ENCODE measurements at places on chromosomes 13 and 19.

- ATAC-seq, result peak; percentile 98
Measured at GRCh38 chr19:10106100-10106936, at the start of gene PPAN. TSS of gene PPAN (plus strand) at chr19:10106362. CDS start at chr19:10106395, 33 bp downstream.

- ATAC-seq, result no peak
Measured at GRCh38 chr13:110993788-110994187, 78.9 kb upstream of the ANKRD10 start.

- ATAC-seq, result no peak
Measured at GRCh38 chr19:14553042-14553938, 18.6 kb downstream of the NDUFB7 start.

DNA sequence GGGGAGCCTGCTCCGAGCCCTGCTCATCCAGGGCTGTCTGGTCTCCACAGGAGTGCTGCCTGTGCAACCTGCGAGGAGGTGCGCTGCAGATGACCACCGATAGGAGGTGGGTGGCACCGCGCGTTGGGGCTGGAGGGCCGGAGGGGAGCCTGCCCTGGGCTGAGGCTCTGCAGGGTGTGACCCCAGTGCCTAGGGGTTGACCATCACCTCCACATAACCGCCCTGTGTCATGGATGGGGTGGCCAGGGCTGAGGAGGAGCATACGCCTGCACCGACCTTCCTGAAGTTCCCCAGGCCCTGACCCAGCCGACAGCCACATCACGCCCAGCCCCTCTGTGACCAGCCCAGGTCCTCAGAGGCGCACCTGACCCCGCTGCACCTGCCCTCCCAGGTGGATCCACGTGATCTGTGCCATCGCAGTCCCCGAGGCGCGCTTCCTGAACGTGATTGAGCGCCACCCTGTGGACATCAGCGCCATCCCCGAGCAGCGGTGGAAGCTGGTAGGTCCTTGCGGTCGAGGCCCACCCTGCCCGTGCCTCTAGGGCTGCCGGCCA lies 168.7 kb downstream of the KDM4B start:
- no peak for ATAC-seq

DNA sequence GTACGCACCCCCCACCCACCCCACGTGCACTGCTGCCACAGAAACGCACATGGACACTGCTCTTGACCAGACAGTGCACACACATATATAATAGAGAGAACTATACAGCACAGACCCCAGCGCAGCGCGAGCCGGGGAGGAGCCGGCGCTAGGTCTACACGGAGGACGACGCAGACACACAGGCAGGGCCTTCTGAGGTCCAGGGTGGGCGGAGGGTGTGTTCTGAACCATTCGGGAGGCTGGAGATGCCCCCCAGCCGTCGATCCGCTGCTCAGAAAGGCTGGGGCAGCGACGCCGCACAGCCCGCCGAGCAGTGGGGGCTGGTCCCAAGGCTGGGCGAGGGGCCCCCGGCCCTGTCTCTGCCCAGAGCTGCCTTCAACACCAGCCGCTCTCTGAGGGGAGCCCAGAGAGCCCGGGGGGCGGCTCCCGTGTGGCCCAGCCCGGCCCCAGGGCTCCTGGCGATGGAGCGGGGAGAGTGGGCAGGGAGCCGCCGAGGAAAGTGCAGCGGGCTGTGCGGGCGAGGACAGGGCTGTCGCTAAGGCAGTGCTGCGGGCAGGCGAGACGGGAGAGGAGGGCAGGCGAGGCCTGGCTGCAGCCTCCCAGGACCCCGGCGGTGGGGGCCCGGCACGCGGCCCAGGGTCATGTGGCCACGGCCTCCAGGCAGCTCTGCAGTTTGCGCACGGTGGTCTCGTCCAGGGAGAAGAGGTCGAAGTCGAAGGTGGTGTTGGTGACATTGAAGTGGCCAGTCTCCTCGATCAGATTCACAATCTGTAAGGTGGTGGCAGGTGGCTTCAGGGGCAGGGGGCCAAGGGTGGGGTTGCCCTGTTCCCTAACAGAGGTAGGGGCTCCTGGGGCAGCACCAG lies 67.1 kb downstream of the MLLT1 start:
- ATAC-seq, result no peak

DNA sequence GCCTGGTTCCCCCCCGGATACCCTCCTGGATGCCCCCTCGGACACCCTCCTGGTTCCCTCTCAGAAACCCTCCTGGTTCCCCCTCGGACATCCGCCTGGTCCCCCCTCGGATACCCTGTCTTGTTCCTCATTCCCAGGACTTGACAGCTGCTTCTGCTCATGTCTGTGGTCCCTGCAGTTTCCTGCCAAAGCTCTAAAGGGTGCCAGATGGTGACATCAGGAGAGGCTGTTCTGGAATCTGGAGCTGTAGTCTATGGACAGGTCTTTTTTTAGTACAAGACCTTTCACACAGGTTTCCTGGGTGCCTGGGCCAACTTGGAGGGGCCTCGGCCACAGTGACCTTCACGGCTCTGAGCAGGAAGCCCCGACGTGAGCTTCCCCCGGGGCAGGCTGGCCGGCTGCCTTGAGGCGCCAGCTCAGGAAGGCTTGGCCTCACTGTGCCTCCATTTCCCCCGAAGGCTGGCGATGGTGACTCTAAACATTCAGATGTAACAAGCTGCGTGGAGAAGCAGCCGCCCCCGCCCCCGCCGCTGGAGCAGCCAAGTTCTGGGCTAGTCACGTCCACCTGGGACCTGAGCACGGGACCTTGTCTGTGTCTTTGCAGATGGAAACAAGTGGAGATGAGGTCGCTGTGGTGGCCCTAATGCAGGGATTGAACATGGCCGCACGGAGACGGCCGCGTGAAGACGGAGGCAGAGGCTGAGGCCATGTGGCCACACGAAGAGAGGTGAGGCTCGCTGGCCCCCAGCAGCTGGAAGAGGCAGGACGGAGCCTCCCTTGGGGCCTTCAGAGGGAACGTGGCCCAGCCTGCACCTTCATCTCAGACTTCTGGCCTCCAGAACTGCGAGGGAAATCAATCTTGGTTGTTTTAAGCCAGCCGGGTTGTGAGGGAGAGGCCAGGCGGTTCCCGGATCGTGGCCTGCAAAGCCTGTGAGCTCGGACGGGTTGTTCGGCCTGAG lies 12.7 kb downstream of the SGTA start:
- peak; percentile 82 for ATAC-seq

GRCh38 chr19:10921199-10921909 lies 7.1 kb downstream of the YIPF2 start:
- no peak for ATAC-seq

GRCh38 chr13:88958821-88959220 lies 1287.7 kb downstream of the SLITRK5 start:
- no peak for ATAC-seq

GRCh38 chr13:111521691-111522229 lies 201.3 kb downstream of the TEX29 start:
- ATAC-seq, result no peak

DNA sequence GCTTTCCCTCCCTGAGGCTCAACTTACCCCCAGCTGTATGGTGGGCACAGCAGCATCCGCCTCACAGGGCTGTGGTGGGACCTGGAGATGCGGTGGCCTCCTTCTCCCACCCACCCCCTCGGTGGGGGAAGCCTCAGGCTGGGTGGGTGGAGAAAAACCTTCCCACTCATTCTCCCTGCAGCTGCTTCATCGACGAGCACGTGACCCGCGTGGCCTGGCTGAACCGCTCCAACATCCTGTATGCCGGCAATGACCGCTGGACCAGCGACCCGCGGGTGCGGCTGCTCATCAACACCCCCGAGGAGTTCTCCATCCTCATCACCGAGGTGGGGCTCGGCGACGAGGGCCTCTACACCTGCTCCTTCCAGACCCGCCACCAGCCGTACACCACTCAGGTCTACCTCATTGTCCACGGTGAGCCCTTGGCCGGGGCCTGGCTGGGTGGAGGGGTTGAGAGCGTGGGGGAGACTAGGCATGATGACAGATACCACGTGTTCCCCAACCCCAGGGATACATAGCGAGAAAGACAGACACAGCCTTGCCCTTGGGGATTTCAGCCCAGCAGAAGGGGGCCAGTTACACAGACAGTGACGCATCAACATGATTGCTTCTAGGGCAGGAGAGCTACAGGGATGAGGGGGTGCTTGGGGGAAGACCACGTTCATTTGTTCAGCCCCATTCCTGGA lies 12.2 kb downstream of the IGLON5 start:
- no peak for ATAC-seq

- ATAC-seq, result no peak
Measured at GRCh38 chr13:27933118-27933517, 13.3 kb downstream of the PDX1 start.

- ATAC-seq, result no peak
Measured at GRCh38 chr13:104140552-104140951, 1074.3 kb upstream of the SLC10A2 start.

DNA sequence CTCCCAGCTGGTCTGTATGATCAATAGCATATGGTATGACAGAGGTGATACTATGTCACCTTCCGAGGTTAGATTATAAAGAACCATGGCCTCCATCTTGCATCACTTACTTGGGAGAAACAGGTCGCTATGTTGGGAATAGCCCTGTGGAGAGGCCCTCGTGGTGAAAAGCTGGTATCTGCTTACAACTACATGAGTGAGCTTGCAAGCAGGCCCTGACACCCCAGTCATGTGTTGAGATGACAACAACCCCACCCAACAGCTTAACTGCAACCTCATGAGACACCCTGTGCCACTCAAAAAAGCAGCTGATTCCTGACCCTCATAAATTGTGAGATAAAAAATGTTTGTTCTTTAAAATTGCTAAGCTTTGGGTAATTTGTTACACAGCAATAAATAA lies 18.8 kb downstream of the MTRF1 start:
- no peak for ATAC-seq

- ATAC-seq, result no peak
Measured at GRCh38 chr19:8615024-8615423, 4.5 kb upstream of the ADAMTS10 start.

GRCh38 chr19:12163826-12164225 lies 930 bp downstream of the ZNF136 start:
- ATAC-seq, result no peak

DNA sequence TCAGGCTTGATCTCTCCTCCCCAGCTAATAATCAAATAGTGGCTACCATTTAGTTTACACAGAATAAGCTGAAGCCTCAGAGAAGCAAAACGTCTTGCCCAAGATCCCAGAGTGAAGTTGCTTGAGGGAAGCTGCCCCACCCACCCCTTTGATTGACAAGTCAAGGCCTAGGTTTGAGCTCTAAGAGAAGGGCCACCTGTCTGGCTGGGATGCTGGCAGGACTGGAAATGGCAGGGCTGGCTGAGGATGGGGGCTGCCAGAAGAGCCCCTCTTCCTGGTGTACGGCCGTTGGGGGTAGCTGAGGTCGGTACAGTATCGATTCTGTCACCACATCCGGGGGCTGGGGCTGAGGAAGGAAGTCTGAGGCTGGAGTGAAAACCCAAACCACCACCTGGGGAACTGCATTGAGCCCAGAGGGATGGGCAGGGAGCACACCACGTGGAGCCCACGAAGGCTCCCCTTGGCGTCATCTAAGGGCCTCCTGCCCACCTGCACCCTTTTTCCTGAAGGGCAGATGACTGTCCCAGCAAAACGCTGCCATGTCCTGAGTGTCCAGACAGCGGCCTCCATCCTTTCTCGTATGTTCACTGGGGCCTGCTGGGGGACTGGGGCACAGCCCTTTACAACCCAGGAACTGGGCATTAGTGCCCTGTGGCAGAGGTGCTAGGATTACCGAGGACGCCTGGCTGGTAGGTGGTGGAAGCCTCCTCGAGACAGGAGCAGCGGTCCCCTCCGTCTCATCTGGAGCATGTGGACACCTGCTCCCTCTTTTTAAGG lies 1.4 kb upstream of the PRKD2 start:
- ATAC-seq, result no peak

DNA sequence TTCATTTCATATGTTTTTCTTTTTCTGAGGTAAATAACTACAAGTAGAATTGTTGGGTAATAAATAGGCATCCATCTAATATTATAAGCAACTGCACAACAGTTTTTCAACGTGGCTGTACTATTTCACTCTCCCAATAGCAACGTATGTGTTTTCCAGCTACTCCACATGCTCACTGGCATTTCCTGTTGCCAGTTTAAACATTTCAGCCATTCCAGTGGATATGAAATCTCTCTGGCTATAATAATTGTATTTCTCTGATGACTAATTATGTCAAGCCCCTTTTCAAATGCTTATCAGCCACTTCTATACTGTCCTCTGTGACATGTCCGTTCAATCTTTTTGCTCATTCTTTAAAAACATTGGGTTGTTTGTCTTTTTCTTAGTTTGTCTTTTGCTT lies 26.8 kb upstream of the ALOX5AP start:
- ATAC-seq, result no peak

DNA sequence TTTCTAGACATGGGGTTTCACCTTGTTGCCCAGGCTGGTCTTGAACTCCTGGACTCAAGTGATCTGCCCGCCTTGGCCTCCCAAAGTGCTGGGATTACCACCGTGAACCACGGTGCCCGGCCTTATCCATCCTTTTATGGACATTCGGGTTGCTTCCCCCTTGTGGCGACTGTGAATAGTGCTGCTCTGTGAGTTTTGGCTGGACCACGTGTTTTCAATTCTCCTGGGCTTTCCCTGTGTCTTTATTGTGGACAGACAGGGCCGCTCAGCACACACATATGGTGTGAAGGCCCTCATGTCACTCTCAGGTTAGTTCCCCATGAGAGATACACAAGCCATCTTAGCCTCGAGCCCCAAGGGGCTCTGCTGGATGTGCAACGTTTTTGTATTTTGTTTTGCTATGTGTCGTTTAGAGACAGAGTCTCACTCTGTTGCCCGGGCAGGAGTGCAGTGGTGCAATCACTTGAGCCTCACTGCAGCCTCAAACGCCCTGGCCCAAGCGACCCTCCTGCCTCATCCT lies 40.5 kb downstream of the MAU2 start:
- ATAC-seq, result peak; percentile 85

GRCh38 chr13:73935991-73936390 lies 198.2 kb downstream of the KLF12 start:
- ATAC-seq, result no peak

DNA sequence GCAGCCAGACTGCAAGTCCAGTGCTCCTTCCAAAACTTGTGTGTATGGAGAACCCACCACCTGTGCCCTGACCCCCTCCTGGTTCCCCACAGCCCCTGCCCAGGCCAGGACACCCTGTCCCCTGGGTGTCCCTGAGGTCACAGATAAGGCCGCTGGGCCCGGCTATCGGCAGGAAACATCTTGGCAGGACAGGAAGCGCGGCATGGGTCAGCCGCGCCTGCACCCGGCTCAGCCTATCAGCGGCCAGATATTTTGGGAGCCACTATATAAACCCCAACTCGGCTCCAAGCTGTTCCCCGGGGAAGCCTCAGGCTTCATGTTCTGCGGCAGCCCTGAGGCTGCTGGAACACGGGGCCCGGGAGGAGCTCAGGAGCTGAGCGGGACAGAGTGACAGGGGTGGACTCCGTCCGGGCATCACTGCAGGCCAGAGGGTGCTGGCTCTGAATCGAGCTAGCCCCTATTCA lies 60.8 kb downstream of the AP1M1 start:
- peak; percentile 78 for ATAC-seq

GRCh38 chr13:47999973-48000372 lies 1.1 kb downstream of the SUCLA2 start:
- ATAC-seq, result no peak

DNA sequence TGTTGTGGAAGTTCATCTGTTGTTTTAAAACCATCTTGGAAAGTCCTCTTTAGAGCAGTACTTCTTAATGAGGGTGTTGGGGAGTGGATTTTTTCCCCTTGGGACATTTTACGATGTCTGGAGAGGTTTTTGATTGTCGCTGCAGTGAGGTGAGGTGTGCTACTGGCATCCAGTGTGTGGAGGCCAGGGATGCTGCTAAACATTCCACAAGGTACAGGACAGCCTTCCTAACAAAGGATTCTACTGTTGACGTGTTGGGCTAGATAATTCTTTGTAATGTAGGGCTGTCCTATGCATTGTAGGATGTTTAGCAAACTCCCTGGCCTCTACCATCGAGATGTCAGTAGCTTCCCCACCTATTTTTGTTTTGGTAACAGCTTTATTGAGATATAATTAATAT lies 33.3 kb downstream of the NAA16 start:
- no peak for ATAC-seq

GRCh38 chr19:43997631-43998290 lies 5.0 kb upstream of the ZNF230 start:
- ATAC-seq, result no peak

Measured in gastroesophageal sphincter (tissue), 4 donors.